ENCODE measurements at places on chromosomes 6 and 20.

GRCh38 chr20:47854687-47855212 lies 69.5 kb upstream of the SULF2 start:
- no peak for DNase-seq

DNA sequence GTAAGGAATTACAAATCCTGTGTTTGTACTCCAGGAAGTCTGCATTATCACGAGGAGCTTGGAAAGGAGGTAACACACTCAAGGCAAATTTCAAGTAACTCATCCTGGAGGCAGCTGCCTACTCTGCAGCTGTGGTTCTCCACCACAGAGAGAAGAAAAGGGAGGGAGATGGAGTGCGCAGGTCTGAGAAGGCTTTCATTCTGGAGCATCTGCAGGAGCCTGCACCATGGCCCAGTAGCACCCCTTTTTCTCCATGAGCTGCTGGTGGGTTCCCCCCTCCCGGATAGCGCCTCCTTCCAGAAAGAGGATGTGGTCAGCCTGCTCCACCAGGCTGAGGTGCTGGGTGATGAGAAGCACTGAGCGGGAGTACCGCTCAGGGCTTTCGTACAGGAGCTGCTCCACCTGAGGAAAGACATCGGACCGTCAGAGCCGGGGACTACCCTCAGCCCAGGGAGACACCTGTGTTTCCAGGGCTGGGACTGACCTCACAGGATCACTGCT lies 1.6 kb upstream of the PSMB8 start:
- peak; percentile 56 for DNase-seq

DNA sequence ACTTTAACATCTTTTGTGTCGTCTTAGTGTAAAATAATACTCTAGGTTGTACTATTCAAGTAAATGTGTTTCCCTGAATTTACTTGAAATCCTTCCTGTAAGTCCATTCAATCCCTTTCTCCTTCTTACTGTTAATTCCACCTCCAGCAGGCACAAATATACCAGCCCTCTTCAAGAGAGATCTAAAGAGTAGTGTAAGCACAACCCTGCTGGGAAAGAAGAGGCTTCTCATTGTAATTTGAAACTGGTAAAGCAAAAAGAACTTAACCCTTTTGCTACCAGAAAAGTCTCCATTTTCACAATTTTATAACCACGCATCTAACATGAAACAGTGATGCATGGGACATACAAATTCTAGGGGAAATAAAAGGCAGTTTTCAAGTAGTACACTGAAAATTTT lies at the start of gene BMP5:
BMP5 (minus strand) TSS at position 191 of the 400 bp plus-strand sequence. CDS start 725 bp downstream, outside the sequence.
- no peak for DNase-seq

- peak; percentile 32 for DNase-seq
Measured at GRCh38 chr6:143941852-143942627, 66.0 kb downstream of the PLAGL1 start.

- DNase-seq: no peak
Measured at GRCh38 chr6:49776444-49776843, 10.6 kb downstream of the PGK2 start.

DNA sequence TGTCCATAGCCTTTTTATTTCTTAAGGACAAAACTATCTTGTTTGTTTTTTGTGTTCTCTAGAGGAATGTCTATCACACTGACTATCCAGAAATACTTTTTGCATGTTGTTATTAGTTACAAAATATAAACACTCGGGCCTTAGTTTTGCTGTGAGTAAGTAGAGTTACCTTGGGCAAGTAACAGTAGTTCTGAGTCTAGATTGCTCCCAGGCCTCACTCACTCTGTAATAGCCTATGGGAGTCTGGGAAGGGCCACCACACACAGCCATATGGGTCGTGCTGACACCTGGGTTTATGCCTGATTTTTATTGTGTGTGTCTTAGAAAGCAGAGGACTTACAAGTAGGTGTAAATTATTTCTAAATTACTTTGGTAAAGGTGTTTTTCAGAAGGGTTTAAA lies 185.8 kb downstream of the TMEM242 start:
- no peak for DNase-seq

GRCh38 chr20:13995086-13995665 lies at the start of gene MACROD2:
MACROD2 (plus strand) TSS chr20:13995516.
- DNase-seq: peak; percentile 95

DNA sequence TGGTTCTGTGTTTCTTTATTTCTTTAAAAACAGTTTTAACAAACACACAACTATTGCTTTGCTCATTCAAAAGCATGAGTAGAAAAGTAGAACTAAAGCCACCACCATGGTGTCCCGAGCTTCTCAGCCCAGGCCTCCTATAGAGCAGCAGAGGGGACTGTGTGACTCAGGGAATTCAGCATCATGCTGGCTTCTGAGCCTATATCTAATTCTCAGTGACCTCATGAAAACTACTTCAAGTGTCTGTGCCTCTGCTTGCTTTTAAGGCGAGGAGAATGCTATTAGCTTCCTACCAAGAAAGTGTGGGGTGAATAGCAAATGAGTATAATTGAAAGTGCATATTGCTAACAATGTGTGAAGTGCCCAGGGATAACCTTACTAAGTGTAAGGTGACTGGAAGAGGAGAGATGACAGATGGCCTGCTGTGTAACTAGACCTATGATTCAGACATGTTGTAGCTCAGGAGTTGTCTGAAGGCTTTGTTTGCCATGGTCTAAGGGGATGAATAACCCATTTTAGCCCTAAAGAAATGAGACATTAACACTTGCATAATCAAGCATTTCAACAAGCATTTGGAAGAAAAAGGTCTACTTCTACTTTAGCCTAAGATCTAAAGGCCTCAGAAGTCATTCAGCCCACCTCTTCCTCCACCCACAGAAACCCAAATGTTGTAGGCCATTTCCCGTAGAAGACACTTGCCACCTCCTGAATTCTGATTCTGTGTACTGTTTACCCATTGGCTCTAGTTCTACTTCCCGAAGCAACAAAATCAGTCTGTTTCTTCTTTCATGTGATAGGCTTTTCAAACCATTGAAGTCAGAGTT lies 121.5 kb upstream of the ARG1 start:
- DNase-seq: no peak

DNA sequence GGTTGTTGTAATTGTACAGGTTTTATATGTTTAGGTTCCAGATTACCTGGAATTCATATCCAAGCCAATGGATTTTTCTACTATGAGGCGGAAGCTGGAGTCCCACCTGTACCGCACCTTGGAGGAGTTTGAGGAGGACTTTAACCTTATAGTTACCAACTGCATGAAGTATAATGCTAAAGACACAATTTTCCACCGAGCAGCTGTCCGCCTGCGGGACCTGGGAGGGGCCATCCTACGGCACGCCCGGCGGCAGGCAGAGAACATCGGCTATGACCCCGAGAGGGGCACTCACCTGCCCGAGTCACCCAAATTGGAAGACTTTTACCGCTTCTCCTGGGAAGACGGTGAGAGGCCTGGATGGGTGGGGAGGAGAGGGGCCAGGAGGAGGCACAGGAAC lies 13.6 kb downstream of the BRPF3 start:
- DNase-seq: no peak

DNA sequence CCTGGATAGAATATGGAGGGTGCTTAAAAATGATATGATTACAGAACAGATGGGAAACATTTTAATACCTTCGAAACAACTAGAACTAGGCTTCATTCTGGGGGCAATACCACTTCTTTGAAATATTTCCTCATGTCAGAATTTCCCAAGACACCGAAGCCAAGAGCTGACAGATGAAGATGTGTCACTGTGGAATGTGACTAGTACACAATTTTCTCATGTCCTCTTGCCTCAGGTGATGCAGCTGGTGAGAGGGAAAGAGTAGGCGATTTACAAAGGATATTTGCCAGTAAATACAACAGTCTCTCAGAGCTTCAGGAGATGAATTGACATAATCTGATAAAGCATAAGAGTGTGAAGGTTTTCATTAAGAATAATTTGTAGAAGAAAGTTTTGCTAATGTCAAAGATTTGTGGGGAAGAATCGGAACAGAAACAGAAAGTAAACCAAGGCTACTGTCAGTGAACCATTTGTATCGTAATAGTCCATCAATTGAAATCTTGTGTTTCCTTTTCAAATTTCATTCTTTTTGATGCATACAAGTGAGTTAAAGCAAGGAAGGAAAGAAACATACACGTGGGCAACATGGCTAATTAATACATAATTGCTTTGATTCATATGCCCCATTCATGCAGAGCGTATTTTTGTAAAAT lies 164.7 kb upstream of the CCN2 start:
- no peak for DNase-seq

DNA sequence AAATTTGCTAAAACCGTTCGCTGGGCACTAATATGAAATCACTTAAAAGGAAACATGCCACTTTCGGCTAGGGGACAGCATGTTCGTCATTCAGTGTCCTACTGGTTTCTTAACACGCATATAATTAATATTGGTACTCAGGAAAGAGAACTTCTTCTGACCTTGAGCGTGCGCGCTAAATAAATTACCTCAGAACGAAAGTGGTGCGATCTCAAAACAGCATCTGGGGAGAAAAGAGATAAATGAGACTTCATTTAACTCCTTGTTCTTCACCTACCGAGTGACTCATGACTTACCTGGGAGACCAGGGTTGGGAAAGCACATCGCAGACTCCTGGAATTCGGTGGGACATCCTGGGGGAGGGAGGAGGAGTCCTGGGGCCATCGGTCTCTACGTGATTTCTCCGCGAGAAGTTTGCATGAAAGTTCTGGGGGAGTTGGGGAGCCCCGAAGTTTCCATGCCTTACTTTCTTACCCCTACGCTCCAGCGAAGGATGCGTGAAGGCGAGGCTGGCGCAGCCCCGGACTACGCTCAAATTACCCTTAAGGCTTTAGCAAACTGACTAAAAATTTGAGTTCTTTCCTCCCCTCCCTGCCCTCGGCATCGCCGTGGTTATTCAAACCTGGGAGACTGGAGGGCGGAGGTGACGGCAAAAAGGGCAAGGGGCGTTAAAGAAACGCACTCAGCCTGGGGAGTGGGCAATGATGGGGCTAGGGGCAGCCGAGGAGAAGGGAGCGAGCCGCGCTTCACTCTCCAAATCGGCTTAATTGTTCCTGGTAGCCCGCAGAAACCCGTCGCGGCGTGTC lies 1.1 kb upstream of the BEND6 start:
- DNase-seq: no peak

- DNase-seq: no peak
Measured at GRCh38 chr20:41369673-41370072, 3.1 kb upstream of the EMILIN3 start.

DNA sequence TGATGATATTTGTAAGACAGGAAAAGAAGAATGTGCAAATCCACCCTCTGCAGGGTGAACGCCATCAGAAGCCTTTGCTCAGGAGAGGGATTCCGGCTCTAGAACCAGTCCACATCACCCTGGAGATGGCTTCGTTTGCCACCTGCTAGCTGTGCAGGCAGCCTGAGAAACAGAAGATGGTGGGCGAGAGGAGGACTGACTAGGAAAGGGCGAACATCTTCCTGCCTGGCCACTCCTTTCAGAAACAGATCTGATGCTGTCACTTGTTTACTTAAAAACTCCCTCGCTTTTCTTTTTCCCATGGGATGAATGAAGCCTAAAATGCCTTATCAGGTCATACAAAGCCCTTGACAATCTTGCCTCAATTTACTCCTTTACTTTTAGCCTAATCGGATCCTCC lies 1.2 kb downstream of the PTPRA start:
- peak; percentile 43 for DNase-seq

DNA sequence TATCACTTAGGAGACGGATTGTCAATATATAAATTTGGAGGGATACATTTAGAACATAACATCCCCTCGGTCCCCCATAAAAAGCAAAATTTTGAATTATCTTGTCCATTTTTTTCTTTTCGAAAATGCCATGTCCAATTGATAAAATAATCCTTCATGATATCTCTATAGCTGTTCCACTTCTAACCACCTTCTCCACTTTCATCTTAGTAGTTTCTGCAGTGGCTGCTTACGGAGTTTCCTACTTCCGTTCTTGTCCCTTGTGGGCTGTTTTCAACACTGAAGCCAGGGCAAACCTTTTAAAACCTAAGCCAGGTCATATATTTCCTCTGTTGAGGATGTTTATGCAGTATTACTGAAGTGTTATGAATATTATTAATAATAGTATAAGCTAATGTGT lies 37.9 kb downstream of the KCNQ5 start:
- DNase-seq: no peak
